Activated T-cell treated with anti-CD3 and anti-CD28 coated beads for 1 hour (primary cell): ENCODE measurements at places on chromosomes 5 and 9.

GRCh38 chr5:56819060-56819881, 3.9 kb downstream of the MAP3K1 start:
- no peak for DNase-seq

GRCh38 chr9:29220596-29221251, 1647.4 kb upstream of the C9orf72 start:
- no peak for DNase-seq

DNA sequence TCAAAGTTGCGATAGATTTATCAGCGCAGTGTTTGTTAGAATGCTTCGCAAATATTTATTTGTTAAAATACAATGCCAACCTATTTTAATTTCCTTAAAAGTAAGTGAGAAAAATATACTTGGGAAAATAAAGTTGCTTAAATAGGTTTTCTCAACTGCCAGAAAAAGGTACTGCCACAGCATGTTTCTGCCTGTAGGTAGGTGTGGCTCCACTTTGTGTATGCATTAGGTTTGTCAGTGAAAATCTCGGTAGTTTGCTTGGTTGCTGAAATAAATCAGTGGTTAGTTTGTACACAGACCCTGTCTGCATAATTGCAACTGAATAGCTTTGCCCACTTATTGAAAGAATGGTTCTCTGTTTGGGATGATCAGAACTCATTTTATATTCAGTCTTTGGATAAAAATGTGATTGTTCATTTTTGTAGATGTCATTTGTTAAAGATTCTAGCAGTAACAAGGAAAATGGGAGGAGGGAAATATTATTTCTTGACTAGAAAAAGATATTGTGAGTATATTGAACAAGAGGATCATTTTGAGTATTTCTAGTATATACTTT, 25.7 kb downstream of the C9orf85 start:
- no peak for DNase-seq

- no peak for DNase-seq
Observed at GRCh38 chr5:126171916-126172315, 251.3 kb upstream of the GRAMD2B start.

- no peak for DNase-seq
Observed at GRCh38 chr5:129241755-129242154, 147.2 kb downstream of the ISOC1 start.

DNA sequence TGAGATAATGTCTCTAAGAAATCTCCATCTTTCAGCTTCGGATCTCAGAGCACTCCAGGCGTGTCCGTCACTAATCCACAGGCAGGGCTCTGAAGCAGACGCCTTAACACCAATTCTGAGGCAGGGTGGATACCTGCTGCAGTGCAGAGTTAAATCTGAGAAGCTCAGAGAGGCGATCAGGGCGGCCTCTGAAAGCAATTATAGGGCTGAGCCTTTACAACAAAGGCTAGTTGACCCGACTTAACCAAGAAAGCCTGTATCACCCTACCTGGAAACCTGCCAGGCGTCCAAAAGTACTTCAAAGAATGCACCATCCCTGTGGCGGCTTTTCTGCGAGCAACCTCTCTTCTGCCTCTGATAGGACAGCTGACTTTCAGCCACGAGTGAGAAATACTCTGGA, 134.8 kb upstream of the MSX2 start:
- DNase-seq = no peak

- DNase-seq = no peak
Observed at GRCh38 chr5:54521856-54522479, 4.4 kb downstream of the SNX18 start.

- peak; percentile 48 for DNase-seq
Observed at GRCh38 chr9:128034821-128035652, 32.1 kb downstream of the NAIF1 start.

GRCh38 chr5:142939006-142939405, 168.8 kb downstream of the ARHGAP26 start:
- DNase-seq = no peak

- DNase-seq = no peak
Observed at GRCh38 chr5:143041-143440, 48.3 kb upstream of the LRRC14B start.

DNA sequence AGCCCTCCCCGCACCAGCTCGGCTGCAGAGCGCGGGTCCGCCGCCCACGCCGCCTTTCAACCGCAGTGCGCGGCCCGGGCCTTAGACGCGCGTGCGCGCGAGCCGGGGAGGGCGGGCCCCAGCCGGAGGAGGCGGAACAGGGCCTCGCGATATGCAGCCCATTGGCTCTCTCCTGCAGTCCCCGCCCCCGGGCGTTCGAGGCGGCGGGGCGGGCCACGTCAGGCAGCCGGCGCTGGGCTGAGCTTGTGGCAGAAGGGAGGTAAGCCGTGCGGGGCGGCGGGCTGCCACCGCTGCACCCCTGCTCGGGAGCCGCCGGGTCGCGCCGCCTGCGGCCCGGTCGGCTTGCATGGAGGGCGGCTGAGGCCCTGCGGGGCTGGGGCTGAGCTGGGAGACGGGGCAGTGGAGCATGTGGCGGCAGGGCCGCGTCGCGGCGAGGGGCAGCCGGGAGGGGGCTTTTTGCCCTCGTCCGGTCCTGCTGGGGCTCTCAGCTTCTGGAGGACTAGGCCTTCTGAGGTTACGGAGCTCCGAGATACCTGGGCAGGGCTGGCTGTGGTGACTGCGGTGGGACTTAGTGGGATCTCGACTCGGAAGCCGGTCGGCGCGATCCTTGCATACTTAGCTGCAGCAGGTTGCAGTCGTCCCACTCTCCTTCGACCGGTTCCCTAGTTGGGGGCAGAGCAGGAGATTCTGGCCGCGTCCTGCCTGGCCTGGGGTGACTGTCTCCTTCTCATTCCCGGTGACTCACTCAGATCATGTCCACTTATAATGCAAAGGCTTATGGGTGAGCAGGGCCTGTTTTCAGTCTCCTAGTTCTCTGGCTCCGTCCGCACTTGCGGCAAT, at the start of gene FOCAD:
Gene FOCAD, plus strand, starts transcription at position 225 of the 840 bp plus-strand sequence. CDS start 31,095 bp downstream, outside the sequence.
- DNase-seq = peak; percentile 93

DNA sequence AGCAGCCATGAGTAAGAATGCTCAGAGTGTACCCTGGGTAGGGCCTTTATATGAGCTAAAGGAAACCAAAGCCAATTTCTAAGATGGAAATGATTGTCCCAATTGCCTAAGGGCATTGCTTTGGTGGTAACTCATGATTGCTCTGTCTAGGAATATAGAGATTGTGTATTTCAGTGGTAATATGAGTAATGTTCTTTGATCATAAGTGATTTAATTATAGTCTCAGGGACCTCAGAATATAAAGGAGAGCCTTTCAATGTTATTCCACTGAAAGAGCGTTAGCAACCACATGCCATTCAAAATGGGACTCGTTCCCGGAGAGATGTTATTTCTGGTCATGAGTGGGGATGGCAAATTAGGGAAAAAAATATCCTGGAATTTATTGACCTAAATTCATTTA, 340.5 kb downstream of the ARHGEF28 start:
- DNase-seq = no peak

DNA sequence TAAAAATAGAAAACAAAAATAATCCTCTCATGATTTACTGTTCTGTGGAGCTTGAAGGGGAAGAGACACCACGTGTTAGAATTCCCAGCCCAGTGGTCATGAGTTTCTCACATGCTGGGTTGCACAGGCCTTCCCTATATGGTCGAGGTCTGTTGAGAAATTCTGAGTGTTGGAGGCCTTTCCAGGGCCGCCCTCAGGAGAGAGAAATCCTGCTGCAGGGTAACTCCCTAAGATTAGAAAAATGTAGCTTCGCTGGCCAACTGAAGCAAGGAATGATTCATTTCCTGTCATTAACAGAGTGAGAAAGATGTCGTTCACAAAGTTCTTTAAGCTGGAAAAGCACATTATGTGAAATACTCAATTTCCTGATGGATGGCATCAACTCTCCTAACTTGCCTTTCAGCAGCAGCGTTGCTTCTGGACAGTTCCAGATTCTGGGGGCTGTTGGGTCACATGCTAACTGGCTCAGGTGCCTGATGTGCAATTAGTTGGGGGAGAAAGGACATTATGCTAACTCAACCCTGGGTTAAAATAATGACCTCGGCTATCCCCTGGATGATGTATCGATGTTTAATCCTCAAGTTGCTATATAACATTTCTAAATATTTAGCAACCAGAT, 104.8 kb upstream of the CD180 start:
- no peak for DNase-seq

DNA sequence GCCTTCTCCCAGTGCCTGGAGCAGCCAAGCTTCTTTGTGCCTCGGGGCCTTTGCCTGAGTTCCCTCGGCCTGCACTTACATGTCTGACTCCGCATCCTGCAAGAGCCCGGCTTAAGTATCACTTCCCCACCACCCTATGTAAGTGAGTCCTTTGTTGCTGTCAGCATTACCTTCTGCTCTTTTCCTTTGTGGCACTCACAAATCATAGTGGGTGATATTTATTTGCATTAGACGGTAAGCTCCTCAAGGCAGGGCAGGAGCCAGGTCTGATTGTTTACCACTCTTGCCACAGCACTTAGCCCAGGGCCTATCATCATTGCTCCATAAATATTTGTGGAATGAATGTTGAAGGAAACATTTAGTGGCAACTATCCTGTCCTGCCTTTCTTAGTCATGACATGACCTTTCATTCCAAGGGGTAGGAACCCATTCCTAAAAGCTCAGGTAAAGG, 4.8 kb downstream of the GM2A start:
- DNase-seq = no peak

- DNase-seq = no peak
Observed at GRCh38 chr5:65861830-65862241, 64.5 kb upstream of the ERBIN start.
